Neural cell (in vitro differentiated cells): ENCODE measurements at places on chromosomes 6 and 20. TPM values are rescaled to one million over a fixed set of nuclear protein-coding genes. Genes with fewer than 3 reads are reported as not detected.

GMNN gene
- polyA plus RNA-seq, result 11.5 and 13.8 TPM in 2 replicates

CGAS gene
- 0.10 and 0.53 TPM in 2 replicates for polyA plus RNA-seq

C2 gene
- polyA plus RNA-seq, result 1.2 and 1.5 TPM in 2 replicates

TMX4 gene
- polyA plus RNA-seq, result 37.7 and 41.2 TPM in 2 replicates

FRS3 gene
- 14.7 and 15.7 TPM in 2 replicates for polyA plus RNA-seq

C20orf202 gene
- 0.62 and 0.84 TPM in 2 replicates for polyA plus RNA-seq

CDH22 gene
- polyA plus RNA-seq, result 2.1 and 2.5 TPM in 2 replicates

SEL1L2 gene
- not detected in 2 replicates for polyA plus RNA-seq

AIG1 gene
- polyA plus RNA-seq, result 23.2 and 25.7 TPM in 2 replicates

BNIP5 gene
- not detected in 2 replicates for polyA plus RNA-seq

BPHL gene
- polyA plus RNA-seq, result 74.9 and 85.8 TPM in 2 replicates

VSX1 gene
- polyA plus RNA-seq, result not detected in 2 replicates

GPLD1 gene
- 11.0 and 14.3 TPM in 2 replicates for polyA plus RNA-seq

CLDN20 gene
- 1.2 TPM in 1 of 2 replicates, not detected in the other for polyA plus RNA-seq

LAMA4 gene
- polyA plus RNA-seq, result 0.69 TPM in 1 of 2 replicates, not detected in the other

MATN4 gene
- polyA plus RNA-seq, result not detected in 2 replicates

PROKR2 gene
- polyA plus RNA-seq, result not detected in 2 replicates

CGA gene
- polyA plus RNA-seq, result not detected in 2 replicates

XKR7 gene
- 9.6 and 12.8 TPM in 2 replicates for polyA plus RNA-seq

IRAK1BP1 gene
- polyA plus RNA-seq, result 5.3 and 6.6 TPM in 2 replicates

SLC35F1 gene
- polyA plus RNA-seq, result 35.1 and 38.6 TPM in 2 replicates

TSHZ2 gene
- polyA plus RNA-seq, result 4.6 and 6.0 TPM in 2 replicates

VARS1 gene
- 40.9 and 49.4 TPM in 2 replicates for polyA plus RNA-seq

GNAS-AS1 gene
- polyA plus RNA-seq, result 0.64 TPM in 1 of 2 replicates, not detected in the other

MDN1 gene
- polyA plus RNA-seq, result 17.8 and 22.5 TPM in 2 replicates

FOXS1 gene
- not detected in 2 replicates for polyA plus RNA-seq

OSTM1 gene
- polyA plus RNA-seq, result 54.7 and 59.9 TPM in 2 replicates

CCDC170 gene
- 0.15 TPM in 1 of 2 replicates, not detected in the other for polyA plus RNA-seq

PMEPA1 gene
- 3.3 and 5.0 TPM in 2 replicates for polyA plus RNA-seq

NOX3 gene
- polyA plus RNA-seq, result 0.11 TPM in 1 of 2 replicates, not detected in the other

TMEM14A gene
- 268 and 326 TPM in 2 replicates for polyA plus RNA-seq

TAF4 gene
- polyA plus RNA-seq, result 10.2 and 26.4 TPM in 2 replicates

KIAA1755 gene
- polyA plus RNA-seq, result 1.3 TPM in 1 of 2 replicates, not detected in the other

CALHM6 gene
- 12.0 and 13.9 TPM in 2 replicates for polyA plus RNA-seq

PNPLA1 gene
- polyA plus RNA-seq, result 0.26 TPM in 1 of 2 replicates, not detected in the other

PCED1A gene
- 132 and 156 TPM in 2 replicates for polyA plus RNA-seq

PAX1 gene
- polyA plus RNA-seq, result not detected in 2 replicates

SLC25A27 gene
- 31.1 and 44.5 TPM in 2 replicates for polyA plus RNA-seq

PXT1 gene
- polyA plus RNA-seq, result 0.24 TPM in 1 of 2 replicates, not detected in the other

DEFB132 gene
- not detected in 2 replicates for polyA plus RNA-seq

SLC2A10 gene
- polyA plus RNA-seq, result 0.22 TPM in 1 of 2 replicates, not detected in the other

SLPI gene
- polyA plus RNA-seq, result not detected in 2 replicates

MYCT1 gene
- not detected in 2 replicates for polyA plus RNA-seq

LY6G6F gene
- polyA plus RNA-seq, result not detected in 2 replicates

PABPC1L gene
- 3.6 and 6.2 TPM in 2 replicates for polyA plus RNA-seq

CDSN gene
- not detected in 2 replicates for polyA plus RNA-seq

TSBP1 gene
- polyA plus RNA-seq, result not detected in 2 replicates

FAM83C gene
- polyA plus RNA-seq, result not detected in 2 replicates

ABHD16B gene
- polyA plus RNA-seq, result not detected in 2 replicates

DDAH2 gene
- 386 and 410 TPM in 2 replicates for polyA plus RNA-seq

MAS1 gene
- polyA plus RNA-seq, result not detected in 2 replicates

LY6G6D gene
- polyA plus RNA-seq, result not detected in 2 replicates

GRM4 gene
- polyA plus RNA-seq, result 2.1 and 3.7 TPM in 2 replicates

PRSS35 gene
- polyA plus RNA-seq, result 0.32 TPM in 1 of 2 replicates, not detected in the other

TXNDC5 gene
- 34.9 and 37.7 TPM in 2 replicates for polyA plus RNA-seq

FOXF2 gene
- not detected in 2 replicates for polyA plus RNA-seq

MYH7B gene
- 0.18 TPM in 1 of 2 replicates, not detected in the other for polyA plus RNA-seq

HSPA1L gene
- 1.6 and 2.6 TPM in 2 replicates for polyA plus RNA-seq

MAFB gene
- polyA plus RNA-seq, result 4.7 and 5.6 TPM in 2 replicates

PCMT1 gene
- 384 and 400 TPM in 2 replicates for polyA plus RNA-seq
